ENCODE measurements at places on chromosomes 2 and 18.
A peak's percentile ranks its signal among the peaks of the same experiment; 100 is the strongest.

GRCh38 chr18:6405237-6406074 is 9.3 kb downstream of the L3MBTL4 start:
- DNase-seq = no peak

- no peak for DNase-seq
These were observed 22.9 kb upstream of the ABCA12 start for GRCh38 chr2:215161301-215161829.

DNA sequence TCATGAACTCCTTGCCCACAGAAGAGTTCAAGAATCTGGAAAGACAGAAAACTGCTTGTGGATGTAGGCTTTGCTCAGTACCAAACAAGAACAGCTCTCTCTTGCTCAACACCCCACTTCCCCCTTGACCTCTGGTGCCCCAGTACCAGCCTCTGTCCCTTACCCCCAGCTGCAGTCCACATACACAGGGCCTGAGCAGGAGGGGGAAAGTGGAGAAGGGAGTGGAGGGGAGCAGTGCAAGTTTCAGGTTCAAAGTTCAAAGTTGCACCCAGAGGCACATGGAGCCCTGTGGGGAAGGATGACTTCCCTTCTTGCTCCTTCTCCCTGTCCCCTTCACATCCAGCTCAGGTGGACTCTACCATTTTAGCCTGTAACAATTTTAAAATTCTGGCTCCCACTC is 61.1 kb upstream of the LPIN2 start:
- no peak for DNase-seq

DNA sequence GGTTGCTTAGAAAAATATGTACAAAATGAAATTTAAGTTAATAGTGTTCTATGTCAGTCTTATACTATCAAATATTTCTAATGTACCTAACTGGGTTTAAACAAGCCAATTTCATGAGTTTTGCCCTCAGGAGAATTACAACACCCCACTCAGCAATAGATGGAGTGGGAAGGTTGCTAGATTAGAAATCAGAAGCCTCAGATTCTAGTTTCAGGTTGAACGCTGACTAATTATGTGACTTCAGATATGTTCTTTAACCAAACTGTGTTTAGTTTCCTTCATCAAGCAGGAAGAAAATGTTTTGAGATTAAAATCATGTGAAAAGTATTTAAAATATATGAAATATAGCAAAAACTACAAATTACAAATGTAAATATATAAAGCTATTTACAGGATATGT is 133.8 kb upstream of the KCNH7 start:
- DNase-seq = no peak

DNA sequence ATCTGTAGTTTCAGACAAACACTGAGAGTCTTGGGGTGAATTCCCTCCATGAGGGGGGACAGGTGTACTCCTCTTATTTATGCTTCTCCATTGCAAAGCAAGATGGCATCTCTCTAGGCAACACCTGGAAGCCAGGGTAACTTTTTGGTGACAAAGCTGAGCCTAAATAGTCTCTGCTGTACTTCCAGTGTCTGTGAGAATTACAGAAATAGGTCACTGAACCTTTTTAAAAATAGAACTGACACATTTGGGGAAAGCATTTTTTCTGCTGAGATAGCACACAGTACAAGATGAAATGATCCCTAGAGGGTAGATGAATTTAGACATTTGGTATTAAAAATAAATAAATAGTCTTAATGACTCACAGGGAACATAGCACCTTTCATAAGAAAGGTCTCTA is 71.7 kb upstream of the SP3 start:
- no peak for DNase-seq

- no peak for DNase-seq
These were observed 11.0 kb downstream of the ZNF407 start for GRCh38 chr18:74608681-74609080.

GRCh38 chr2:51673628-51674027 is 641.7 kb upstream of the NRXN1 start:
- no peak for DNase-seq

DNA sequence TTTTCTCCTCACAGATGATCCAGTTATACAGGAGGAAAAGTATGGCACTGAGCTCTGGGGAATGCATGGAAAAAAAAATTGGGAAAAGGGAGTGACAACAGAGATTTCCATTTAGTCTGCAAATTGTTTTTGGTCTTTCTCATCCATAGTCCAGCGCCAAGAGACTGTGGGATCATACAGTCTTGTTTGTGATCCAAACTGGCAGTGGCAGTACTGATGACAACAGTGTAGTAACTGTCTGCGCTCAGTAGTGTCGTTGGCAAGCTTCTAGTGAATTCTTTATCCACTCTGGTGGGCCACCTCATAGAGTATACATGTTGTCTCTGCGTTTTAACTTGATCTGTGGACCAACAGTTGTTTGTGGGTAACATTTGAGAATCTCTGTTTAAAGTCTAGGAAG is 37.9 kb downstream of the GALNT1 start:
- no peak for DNase-seq

- no peak for DNase-seq
These were observed 15.1 kb downstream of the PLCD4 start for GRCh38 chr2:218622606-218623365.

DNA sequence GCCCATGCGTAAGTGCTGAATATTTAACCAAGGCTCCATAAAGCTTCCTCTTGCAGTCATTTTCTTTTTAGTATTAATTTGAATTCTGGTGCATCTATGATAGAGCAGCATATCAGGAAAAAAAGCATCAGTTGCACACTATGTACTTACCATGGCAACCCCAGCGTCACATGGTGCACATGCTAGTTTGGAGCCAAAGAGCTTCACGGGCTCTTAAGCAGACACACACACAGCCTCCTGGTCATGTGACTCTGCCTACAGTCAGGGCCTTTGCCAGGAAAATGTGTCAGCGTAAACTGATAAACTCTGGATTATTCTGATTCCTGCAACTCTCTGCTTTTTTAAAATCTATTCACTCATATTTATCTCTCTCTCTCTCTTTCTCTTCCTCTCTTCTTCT is 30.2 kb downstream of the NYAP2 start:
- DNase-seq = peak; percentile 10

- DNase-seq = no peak
These were observed 83.4 kb downstream of the DOCK10 start for GRCh38 chr2:224958873-224959272.

DNA sequence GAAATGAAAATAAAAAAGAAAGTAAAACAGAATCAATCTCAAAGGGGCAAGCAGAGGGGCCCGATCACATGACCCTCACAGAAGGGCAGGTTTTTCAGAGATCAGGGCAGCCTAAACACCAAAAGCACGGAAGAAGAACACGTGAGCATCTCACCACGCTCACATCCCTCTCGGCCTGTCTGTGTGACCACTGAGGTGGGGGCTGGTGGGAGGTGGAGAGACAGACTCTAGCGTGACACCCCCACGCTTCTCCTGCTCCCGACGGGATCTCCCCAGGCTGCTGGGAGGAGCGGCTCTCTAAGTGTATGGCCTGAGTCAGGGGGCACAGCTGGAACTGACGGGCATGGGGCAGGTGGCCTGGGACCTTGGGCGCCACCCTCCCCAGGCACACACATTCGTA is 23.5 kb upstream of the MTERF4 start:
- no peak for DNase-seq

DNA sequence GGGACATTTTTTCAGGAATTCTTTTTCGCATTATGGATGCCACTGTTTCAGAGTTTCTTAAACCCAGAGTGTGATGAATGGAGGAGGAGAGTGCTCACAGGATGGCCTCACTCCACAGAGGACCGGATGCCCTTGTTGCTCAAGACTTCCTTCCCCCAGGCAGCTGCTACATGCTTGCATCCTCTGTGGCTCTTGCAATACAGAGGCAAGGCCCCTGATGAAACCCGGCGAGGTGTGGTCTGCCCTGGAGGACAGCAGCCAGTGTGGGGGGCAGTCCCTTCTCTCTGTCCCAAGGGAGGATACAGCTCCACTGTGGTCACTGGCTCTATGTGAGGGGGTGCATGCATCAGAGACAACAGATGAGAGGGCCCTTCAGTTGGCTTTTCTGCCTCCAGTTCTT is 109.6 kb downstream of the SH3RF3 start:
- peak; percentile 83 for DNase-seq

- no peak for DNase-seq
These were observed 31.3 kb upstream of the MSTN start for GRCh38 chr2:190093793-190094192.

DNA sequence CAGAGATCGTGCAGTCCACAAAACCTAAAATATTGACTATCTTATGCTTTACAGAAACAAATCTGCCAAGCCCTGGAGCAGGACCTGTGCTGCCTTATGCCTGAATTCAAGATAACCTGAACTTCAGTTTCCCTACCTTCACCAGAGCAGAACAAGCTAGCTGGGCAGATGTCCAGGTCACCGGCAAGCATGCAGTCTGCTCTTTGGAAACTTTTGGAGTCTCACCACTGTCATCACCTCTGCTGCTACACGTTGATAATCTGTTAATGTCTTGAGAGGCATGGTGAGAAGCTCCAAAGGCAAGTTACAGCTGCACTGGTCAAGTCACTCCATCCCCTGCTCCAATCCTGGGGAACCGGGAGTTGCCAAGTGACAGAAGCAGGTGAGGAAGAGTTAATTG is 354.2 kb downstream of the RBM43 start:
- DNase-seq = no peak

DNA sequence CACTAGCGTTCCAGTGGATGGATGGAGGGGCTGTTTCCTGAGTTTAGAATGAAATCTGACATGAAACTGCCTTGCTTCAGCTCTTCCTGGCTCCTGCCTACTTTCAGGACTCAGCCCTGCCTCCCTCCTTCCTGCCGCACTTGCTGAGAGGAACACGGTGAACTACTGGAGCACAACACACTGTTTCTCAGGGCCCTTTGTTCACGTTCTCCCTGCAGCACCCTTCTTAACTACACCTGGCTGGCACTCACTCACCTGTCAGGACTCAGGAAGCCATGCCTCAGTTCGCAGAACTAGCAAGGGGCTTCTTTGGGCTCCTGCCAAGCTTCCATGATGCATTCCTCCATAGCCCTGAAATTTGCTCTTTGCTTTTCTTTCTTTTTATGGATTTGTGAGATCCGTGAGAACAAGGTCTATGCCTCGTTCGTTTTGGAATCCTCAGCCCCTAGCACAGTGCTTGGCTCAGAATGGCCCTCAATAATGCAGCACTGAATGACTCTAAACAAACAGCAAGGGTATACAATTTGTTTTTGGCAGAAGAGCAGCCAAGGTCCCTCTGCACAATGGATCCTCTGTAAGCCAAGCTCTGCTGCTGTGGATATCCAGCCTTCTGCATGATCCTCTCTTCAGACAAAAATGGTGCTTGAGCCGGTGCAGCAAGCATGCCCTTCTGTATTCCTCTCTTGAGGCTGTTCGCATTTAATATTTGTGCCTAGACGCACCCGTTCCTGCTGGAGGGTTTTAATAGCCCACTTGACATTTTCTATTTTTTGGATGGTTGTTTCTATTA is 357.0 kb downstream of the TSN start:
- no peak for DNase-seq

Data from Jurkat, Clone E6-1 (cell line).